NCI-H1092 treated with DMSO at 0.1 percent for 48 hours (cell line): ENCODE measurements at places on chromosomes 11 and 22.

- no peak for DNase-seq
These were observed 96.3 kb downstream of the PLEKHA7 start for GRCh38 chr11:16917941-16918340.

DNA sequence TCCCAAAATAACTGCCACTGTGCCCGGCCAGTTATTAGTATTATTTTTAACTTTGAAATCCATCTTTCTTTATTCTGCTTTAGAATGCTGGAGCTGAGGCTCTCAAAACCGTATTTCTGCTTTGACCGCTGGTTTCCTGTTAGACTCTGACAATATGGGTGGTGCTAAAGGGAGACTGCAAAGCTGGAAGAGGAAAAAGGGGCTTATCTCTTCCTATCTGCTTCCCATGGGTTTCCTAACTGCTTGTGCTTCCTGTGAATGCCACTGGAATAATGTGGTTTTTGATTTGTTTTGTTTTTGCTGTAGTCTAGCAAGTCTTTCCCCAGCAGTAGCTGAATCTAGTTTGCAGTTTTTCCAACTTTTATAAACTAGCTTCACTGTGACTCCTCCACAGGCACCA, 43.6 kb downstream of the XRRA1 start:
- no peak for DNase-seq

GRCh38 chr11:127859941-127860354, 727.4 kb downstream of the ETS1 start:
- DNase-seq, result no peak

GRCh38 chr11:44842220-44842619, 108.5 kb downstream of the TP53I11 start:
- no peak for DNase-seq

DNA sequence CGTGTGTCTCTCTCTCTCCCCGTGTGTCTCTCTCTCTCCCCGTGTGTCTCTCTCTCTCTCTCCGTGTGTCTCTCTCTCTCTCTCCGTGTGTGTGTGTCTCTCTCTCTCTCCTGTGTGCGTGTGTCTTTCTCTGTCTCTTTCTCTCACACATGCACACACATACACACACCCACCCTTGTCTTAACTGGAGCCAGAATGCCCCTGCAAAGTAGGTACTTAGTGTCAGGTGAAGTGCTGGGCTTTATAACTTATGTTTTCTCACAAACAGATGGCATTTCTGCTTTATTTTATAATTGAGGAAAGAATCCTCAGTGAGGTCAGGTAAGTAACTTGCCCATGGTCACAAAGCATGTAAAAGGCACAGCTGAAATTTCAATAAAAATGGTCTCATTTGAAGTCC, 106.0 kb downstream of the CSNK2A3 start:
- DNase-seq, result no peak
